Natural killer cell (primary cell): ENCODE measurements at places on chromosomes 13 and 19. TPM values are rescaled to one million over a fixed set of nuclear protein-coding genes. Genes with fewer than 3 reads are reported as not detected.

The KIR3DL2 gene
- 89.0 TPM for total RNA-seq

GRCh38 chr19:13849991-13850909 is 26.7 kb upstream of the NANOS3 start:
- DNase-seq: peak; percentile 82

The ANGPTL4 gene
- not detected for total RNA-seq

- no peak for DNase-seq
These were observed 18.0 kb downstream of the DCUN1D2 start for GRCh38 chr13:113472355-113473025.
